CD4-positive, alpha-beta T cell treated with Interleukin-17A for 4 hours (primary cell): ENCODE measurements at places on chromosomes 5 and 9.

GRCh38 chr5:73759771-73760170 is 133.8 kb downstream of the ARHGEF28 start:
- DNase-seq = no peak

- no peak for DNase-seq
Observed at GRCh38 chr9:106964329-106964728, 101.4 kb downstream of the ZNF462 start.

- peak; percentile 5 for DNase-seq
Observed at GRCh38 chr5:154273028-154273617, 82.6 kb downstream of the GALNT10 start.

DNA sequence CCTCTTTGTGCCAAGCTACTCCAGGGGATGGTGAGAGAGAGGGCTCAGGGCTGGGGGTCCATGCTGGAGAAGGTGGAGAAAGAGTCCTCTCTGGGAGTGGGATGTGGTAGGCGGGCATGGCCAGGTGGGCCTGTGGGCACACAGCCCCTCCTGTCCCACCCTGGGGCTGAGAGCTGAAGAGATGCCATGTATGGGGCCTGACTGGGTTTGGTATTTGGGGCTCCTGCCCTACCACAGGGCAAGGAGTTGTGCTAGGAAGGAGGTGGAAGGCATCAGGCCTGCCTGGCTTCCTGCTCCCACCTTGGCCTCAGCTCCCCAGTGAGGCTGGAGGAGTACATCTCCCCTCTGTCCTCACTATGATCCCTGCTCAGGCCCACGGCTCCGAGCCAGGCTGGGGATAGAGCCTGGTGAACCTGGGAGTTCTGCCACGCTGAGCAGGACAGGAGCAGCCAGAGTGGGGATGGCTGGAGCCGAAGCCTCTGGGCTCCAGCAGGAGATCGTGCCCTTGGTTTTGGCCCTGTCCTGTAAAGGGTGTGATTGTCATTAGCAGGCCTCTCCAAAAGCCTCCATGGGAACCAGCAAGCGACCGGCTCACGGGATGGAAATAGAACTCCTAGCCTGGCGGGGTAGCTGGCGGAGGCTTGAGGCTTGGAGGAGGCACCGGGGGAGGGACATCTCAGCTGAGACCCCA is 75.5 kb downstream of the CACNA1B start:
- no peak for DNase-seq

GRCh38 chr5:125138266-125138665 is 391.8 kb upstream of the ZNF608 start:
- DNase-seq = no peak

- no peak for DNase-seq
Observed at GRCh38 chr9:130659699-130660248, 4.6 kb upstream of the PRDM12 start.

DNA sequence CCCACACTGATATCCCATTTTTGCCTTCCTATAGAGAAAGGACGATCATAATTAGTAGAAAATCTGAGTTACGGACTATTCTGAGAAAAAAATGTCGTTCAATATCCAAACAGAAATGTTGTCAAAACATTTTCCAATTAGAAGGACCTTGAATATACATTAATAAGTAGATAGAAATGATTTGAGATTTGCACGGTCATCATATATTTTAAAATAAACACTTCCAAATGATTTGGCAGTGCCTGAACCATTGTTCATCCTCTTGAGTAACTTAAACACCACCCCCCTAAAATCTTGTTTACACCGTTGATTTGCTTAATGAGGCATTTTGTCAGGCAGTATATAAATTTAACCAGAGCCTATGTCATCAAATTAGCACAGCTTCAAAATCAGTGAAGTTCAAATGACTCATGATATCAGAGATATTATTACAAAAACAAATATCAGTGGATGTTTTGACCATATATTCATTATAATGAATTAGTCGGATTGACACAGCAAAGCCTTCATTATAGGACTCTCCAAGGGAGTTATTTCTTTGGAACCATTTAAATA is 105.0 kb downstream of the ACTL7B start:
- DNase-seq = no peak

- no peak for DNase-seq
Observed at GRCh38 chr9:94867842-94868312, 141.4 kb downstream of the AOPEP start.
